Astrocyte (in vitro differentiated cells and primary cell): ENCODE measurements at places on chromosomes 11 and 22. TPM values are rescaled to one million over a fixed set of nuclear protein-coding genes. Genes with fewer than 3 reads are reported as not detected.
A peak's percentile ranks its signal among the peaks of the same experiment; 100 is the strongest.

GAB2 gene
- 10.5 and 18.2 TPM in 2 replicates for total RNA-seq

GRCh38 chr11:6350043-6350442 is 29.7 kb upstream of the CAVIN3 start:
- H3K4me1 ChIP-seq, result no peaks in the 10 kb centered on the region
- no peaks in the 10 kb centered on the region for H3K36me3 ChIP-seq
- no peak overlapping the region for H3K4me3 ChIP-seq
- no peak for DNase-seq
- H3K27ac ChIP-seq, result no peak overlapping the region

DNA sequence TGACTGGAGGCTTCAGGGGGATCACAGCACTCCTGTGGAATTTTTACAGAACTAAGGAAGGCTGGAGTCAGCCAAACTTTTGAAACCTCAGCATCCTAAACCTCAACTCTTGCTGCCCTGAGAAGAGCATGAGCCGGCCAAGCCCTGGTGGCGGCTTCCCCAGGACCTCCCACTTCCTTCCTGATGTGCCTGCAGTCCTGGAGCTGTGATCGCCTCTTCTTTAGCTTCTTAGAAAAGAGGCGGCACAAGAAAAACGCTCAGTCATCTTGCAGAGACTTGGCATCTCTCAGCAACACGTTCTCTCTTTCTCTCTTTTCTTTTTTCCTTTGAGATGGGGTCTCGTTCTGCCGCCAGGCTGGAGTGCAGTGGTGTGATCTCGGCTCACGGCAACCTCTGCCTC is 40.4 kb upstream of the AMPD3 start:
- peaks cover 7% of the 10 kb centered on the region for H3K27me3 ChIP-seq
- H3K4me1 ChIP-seq, result no peaks in the 10 kb centered on the region
- H3K36me3 ChIP-seq, result no peaks in the 10 kb centered on the region
- H3K4me3 ChIP-seq, result no peak overlapping the region
- DNase-seq, result peak; percentile 48

- H3K4me1 ChIP-seq, result no peaks in the 10 kb centered on the region
- no peak overlapping the region for H3K4me3 ChIP-seq
- no peaks in the 10 kb centered on the region for H3K36me3 ChIP-seq
- no peak for DNase-seq
- H3K27me3 ChIP-seq, result no peaks in the 10 kb centered on the region
Measured at GRCh38 chr11:29352273-29352795, 664.5 kb downstream of the KCNA4 start.

CASP1 gene
- total RNA-seq, result 1.6 and 1.9 TPM in 2 replicates
